CD8-positive, alpha-beta memory T cell (primary cell): ENCODE measurements at places on chromosomes 7 and 10.
A peak's percentile ranks its signal among the peaks of the same experiment; 100 is the strongest.

DNA sequence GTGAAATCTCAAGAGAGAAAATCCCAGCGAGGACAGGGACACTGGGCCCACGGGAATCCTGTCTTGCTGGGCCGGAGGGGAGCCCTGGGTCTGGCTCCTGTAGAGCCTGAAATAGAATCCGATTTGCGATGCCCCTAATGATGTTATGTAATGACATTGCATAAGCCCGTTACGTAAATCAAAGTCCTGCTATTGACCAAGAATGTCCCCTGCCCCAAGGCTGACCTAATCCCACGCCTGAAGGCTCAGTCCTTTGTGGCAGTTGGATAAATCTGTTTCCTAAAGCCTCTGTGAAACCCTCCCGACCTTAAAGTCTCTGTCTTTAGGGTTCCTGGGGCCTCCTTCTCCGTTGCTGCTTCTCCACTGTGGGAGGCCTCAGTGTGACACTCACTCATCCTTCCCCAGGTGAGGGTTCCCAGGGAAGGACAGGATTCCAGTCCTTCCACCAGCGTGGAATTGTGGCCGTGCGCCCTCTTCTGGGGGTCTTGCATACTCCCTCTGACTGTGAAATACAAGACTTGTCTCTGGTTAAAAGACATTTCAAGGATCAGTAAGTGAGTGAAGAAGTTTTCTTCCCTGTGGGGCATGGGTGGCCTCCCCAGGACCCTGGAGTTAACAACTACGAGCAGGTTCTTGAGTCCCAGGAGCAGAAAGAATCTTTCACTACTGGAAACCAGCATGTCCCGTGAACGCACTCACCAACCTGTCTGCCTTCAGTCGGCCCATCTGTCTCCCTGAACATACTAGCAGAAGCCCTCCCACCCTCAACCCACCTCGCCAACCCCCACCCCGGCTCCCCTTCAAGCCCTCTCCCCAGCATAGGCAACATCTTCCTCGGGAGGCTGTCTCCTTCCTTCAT is 19.8 kb downstream of the ZNF467 start:
- no peak for DNase-seq

- no peak for DNase-seq
These were observed 61.0 kb downstream of the STEAP1B start for GRCh38 chr7:22438994-22439393.

DNA sequence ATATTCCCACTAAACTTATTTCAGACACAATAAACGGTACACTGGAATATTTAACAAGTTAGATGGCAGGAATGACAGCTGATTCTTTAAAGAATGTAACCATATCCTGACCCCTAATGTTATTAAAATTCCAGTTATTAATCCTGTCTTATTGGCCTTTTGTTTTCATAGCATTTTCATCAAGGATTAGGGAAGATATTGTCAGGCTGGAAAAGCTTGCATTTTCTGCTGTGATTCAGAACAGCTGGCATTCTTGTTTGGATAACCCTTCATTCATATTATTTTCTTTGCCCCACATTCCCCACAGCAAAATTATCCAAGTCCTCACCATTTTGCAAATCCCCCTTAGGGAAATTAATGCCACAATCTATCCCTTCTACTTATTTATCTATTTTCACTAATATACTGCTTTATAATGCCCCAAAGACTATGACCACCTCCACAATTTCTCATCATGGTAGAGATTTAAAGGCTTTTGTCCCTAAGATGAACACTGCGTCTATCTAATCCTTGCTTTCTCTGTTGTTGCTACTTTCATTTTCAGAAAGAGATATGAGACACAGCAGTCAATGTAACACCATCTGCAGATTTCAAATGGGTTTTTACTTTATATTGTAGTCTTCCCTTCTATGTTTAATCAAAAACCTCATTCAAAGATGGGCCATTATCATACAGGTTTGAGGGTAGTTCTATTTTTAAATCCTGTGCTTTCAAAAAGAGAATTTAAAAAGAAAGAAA is 475.1 kb downstream of the PARD3 start:
- no peak for DNase-seq

GRCh38 chr7:141891336-141891735 is 24.9 kb upstream of the OR9A4 start:
- no peak for DNase-seq

GRCh38 chr7:51027106-51027934 is 244.6 kb upstream of the GRB10 start:
- no peak for DNase-seq

DNA sequence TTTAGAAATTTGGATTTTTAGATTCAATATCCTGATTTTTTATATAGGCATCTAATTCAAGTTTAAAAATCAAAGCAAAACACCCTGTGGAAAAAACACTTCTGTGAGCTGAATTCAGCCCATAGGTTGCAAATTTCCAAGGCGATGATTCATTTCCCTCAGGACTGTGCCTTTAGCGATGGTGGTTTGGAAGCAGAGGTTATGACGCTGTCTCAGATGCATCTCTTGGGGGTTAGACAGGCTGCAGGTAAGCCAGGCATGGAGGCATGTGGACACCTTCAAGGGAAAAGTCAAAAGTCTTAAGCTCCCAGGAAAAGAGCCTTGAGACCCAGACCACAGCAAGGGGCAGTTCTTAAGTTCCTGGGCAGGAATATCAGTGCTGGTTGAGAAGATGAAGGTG is 9.5 kb upstream of the FRA10AC1 start:
- DNase-seq, result no peak

DNA sequence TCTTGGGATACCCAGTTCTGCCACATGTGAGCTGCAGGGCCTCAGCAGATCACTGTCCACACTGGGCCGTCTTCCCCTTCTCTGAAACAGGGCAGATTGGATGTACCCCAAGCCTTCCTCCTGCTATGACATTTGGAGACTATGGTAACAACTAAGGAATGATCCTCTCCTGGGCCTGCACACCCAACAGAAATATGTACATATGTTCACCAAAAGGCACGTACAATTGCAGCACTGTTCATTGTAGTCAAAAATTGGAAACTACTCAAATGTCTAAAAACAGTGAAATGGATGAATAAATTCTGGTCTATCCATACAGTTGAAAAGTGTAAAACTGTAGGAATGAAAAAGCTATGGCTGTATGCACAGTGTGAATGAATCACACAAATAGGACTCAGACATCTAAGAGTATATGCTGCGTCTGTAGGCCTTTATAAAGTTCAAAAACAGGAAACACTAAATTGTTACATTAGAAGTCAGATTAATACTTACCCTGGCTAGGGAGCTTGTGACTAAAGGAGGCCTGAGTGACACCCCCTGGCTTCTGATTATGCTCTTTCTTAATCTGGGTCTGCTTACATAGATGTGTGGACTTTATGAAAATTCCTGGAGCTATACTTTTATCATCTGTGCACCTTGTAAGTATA is 16.1 kb upstream of the XPNPEP1 start:
- DNase-seq, result no peak

DNA sequence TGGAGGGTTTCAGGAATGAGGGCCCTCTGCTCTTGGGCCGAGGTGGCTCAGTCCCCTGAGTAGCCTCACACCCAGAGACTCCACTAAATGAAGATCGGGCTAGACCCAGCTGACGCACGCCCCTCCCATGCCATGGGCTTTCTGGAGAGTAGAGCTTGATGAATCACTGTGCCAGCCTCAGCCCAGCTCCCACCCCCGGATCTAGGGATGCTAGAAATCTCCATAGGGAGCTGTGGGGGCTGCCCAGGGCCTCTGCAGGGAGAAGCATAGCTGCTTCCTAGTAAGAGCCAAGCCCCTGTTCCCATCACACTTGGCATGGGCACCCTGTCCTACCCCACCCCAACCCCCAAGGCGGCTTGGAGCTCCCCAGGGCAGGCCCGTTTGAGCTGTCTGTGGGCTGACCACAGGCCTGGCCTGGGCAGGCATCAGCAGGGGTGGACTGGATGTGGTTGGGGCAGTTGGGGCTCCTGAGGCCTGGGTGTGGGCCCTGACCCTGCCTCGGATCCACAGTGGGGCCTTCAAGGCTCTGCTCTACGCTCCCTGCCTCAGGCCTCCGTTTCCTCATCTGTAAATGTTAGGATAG is 121.2 kb downstream of the ZMIZ1 start:
- no peak for DNase-seq

DNA sequence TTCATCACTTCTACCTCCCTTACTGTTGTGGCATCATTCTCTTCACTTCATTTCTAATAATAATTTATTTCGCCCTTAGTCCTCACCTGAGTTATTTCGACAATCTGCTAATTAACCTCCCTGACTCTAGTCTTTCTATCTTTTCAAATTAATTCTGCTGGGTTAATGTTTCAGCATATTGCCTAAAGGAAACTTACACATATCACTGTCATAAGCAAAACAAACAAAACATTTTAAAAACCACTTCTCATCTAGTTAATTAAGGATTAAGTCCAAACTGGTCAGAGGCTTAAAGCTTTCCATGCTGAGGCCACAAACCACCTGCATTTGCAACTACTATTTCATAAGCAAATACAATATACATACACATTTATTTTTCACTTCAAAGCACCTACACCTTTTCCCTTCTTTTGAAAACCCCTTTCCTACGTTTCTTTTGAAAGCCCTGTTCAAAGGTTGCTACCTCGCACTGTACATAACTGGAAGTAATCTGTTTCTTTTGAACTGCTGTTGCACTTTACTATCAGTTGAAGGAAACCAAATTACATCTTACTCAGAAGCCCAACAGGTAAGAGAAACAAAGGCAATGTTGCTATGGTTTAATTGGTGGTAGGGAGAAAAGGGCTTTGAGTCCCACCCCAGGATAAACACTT is 10.3 kb downstream of the SEM1 start:
- no peak for DNase-seq

GRCh38 chr10:77251297-77252013 is 386.2 kb downstream of the KCNMA1 start:
- peak; percentile 8 for DNase-seq

- no peak for DNase-seq
These were observed 71.9 kb upstream of the HABP2 start for GRCh38 chr10:113480851-113481502.

DNA sequence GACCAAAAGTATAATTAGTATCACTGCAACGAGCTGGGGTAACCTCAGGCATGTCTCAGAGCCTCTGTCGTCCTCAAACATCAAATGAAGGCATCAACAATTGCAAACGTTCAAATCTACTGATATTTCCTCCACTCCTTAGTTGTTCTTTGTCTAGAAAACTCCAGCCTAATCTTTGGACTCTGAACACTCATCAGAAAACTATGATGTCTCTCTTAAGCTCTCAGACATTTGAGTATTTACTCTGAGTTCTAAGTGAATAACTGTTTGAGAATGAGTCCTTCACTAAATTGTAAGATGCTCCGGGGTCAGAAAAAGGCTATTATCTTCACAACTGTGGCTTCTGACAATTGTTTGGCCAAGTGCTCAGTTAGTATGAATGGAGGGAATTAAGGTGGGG is 536.4 kb downstream of the NRG3 start:
- DNase-seq, result no peak

DNA sequence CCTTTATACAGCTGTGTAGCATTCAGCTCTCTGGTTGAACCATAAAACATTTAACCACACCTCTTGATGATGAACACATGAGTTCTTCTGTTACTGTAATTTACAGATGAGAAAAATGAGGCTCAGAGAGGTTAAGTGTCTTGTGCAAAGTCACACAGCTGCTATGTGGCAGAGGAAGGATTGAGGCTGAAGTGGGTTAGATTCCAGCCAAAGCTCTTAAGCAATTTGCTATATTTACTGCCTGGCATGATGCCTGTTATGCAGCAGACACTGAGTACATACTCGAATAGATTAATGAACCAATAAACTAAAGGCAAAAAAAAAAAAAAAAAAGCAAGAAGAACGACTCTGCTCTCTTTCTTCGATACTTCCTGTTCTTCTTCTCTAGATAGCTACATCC is 35.7 kb downstream of the GFRA1 start:
- no peak for DNase-seq

DNA sequence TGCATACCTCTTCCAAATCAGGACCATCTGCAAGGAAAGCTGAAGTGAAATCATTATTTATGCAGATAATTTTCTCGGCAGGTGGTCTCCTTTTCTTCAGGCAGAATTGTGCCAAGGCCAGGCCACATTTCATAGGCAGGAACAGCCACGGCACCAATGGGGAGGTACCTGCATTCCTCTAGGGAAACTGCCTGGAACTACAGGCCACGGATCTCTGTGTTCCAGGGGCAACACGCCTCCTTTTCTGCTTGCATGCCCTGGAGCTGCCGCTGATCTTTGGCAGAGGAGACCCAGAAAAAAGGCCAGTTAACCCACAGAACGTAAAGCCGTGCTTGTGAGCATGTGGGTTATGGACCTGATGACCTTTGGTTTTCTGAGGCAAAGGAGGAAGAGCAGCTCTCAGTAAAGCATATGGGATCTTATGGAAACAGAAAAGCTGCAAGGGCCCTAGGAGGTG is 111.2 kb upstream of the KIAA1217 start:
- no peak for DNase-seq

GRCh38 chr10:26540601-26541000 is 102.5 kb downstream of the APBB1IP start:
- DNase-seq, result no peak

DNA sequence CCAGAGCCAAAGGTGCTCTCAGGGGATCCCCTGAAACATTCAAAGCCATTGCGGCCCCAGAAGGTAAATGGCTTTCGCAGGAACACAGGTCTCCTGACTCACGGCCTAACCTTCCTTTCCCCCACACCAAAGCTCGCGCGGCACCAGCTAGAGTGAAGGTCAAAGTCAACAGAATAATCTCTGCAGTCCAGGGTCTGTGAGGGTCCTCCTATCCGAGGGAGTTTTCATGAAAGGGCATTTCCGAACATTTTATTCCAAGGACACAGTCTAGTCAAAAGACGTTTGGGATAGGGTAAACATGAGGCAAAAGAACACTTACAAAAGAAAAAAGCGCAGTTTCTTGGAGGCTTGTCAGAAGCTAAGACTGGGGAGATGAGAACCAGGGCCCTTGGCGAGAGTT is 559 bp upstream of the STEAP2 start:
- DNase-seq, result no peak

DNA sequence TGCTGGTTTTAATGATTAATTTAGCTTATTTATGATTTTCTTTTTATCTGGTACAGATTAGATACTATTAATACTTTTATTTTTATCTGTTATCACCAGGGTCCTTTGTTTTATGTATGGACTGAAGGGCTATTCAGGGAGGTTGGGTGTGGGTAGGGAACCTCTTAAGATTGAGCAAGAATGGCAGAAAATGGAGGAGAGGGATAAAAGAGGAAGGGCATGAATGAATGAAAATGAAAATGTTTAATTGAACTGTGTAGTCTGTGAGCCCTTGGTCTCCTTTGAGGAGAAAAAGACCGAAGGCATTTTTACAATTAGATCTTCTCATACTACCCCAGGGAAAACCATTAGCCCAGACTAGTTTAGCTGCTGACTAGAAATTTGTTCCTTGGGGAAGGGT is 93.1 kb downstream of the CDK14 start:
- no peak for DNase-seq

DNA sequence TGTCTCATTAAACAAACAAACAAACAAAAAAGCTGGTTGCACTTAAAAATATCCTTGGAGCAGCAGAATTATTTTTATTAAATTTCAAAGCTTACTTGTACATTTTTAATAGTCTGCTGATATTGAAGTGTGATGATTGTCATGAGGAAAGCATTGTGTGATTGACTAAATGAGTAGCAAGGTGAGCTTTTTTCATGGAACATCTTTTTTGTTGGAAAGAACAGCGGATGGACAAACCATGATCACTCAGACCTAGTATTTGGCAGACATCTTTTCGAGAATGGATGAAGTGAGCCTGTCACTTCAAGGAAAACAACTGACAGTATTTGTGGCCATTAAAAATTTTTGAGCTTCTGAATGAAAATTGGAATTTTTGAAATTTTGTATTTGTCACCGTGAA is 5.7 kb upstream of the CALML3 start:
- no peak for DNase-seq

- DNase-seq, result peak; percentile 43
These were observed 120.1 kb downstream of the ELAPOR2 start for GRCh38 chr7:86939197-86939814.
